ENCODE measurements at places on chromosomes 2 and 18. TPM values are rescaled to one million over a fixed set of nuclear protein-coding genes. Genes with fewer than 3 reads are reported as not detected.

- H3K36me3 ChIP-seq = no peaks in the 10 kb centered on the region
- peaks cover 17% of the 10 kb centered on the region for H3K27me3 ChIP-seq
- DNase-seq = no peak
- no peak overlapping the region for H3K27ac ChIP-seq
- H3K4me3 ChIP-seq = no peak overlapping the region
These were observed 45.3 kb downstream of the ACOXL start for GRCh38 chr2:110777531-110778311.

DNA sequence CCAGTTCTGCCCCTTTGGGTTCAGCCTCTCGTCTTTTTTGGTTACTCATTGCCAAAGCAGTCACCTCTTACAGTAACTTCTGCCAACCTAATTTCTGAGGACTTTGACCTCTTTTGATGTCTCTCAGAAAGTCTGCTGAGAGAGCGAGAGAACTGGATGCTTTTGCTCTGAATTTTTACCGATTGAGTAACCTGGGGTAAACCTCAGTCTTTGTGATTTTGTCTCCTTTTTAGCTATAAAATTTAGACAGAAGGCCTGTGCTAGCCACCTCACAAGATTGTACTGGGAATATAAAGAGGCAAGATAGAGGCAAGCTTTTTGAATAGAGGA, 34.8 kb upstream of the IL1R1 start:
- H3K27me3 ChIP-seq = no peaks in the 10 kb centered on the region
- no peak overlapping the region for H3K4me3 ChIP-seq
- peaks cover 10% of the 10 kb centered on the region for H3K4me1 ChIP-seq
- no peak overlapping the region for H3K27ac ChIP-seq
- no peak for DNase-seq
- H3K36me3 ChIP-seq = no peaks in the 10 kb centered on the region

DNA sequence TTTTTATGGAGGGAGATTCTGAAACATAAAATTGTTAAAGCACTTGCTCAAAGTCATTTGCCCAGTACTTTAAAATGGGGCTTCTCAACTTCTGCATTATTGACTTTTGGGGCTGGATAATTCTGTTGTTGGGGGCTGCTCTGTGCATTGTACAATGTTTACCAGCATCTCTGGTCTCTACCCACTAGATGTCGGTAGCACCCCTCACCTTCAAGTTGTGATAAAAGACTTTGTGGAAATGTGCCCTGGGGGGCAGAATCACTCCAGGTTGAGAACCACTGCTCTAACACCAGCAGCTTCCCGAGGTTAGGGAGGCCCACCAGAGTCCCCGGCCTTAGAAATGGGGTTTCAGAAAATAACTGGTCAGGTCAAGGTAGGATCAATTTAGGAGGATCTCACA, 26.8 kb upstream of the CUL3 start:
- no peaks in the 10 kb centered on the region for H3K36me3 ChIP-seq
- H3K4me1 ChIP-seq = no peaks in the 10 kb centered on the region
- no peak for DNase-seq
- H3K27me3 ChIP-seq = no peaks in the 10 kb centered on the region

GRCh38 chr2:228846161-228846560, 424.9 kb downstream of the PID1 start:
- H3K4me3 ChIP-seq = no peak overlapping the region
- H3K27me3 ChIP-seq = no peaks in the 10 kb centered on the region
- H3K4me1 ChIP-seq = no peaks in the 10 kb centered on the region

PAIP2B gene
- total RNA-seq = 0.62 TPM

AFTPH gene
- total RNA-seq = 16.7 TPM

ATG16L1 gene
- 30.2 TPM for total RNA-seq

Data from endothelial cell of umbilical vein (primary cell).